Memory B cell (primary cell): ENCODE measurements at places on chromosomes 2 and 18.
A peak's percentile ranks its signal among the peaks of the same experiment; 100 is the strongest.

DNA sequence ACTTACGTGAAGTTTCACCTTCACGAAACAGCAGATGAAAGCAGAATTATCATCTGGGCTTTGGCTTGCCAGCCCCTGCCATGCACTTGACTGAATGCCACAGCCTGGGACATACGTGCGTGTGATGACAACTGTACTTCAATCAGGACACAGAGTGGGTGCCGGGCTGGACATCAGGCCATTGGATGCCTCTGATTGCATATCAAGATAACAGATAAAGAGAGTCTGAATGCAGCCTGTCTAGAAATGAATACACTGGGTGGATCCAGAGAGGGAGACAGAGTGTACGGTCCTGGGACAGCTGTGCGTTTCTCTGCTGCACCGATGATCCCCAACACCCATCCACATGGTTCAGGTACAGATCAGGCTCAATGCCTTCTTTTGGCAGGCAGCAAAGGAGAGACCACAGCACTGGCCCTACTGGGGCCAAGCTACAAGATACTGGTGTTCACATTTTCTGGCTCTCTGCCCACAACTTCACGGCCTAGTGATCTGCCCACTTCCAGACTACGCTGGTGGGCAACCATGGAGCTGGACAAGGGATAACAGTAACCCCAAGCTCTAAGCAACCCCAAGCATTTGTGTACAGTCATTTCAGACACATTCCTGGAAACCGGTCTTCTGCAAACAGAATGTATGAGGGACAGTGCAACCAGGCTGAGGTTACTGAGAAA lies 35.6 kb downstream of the FBLN7 start:
- DNase-seq, result no peak

- no peak for DNase-seq
These were observed 200.2 kb downstream of the RAD51AP2 start for GRCh38 chr2:17318013-17318412.

DNA sequence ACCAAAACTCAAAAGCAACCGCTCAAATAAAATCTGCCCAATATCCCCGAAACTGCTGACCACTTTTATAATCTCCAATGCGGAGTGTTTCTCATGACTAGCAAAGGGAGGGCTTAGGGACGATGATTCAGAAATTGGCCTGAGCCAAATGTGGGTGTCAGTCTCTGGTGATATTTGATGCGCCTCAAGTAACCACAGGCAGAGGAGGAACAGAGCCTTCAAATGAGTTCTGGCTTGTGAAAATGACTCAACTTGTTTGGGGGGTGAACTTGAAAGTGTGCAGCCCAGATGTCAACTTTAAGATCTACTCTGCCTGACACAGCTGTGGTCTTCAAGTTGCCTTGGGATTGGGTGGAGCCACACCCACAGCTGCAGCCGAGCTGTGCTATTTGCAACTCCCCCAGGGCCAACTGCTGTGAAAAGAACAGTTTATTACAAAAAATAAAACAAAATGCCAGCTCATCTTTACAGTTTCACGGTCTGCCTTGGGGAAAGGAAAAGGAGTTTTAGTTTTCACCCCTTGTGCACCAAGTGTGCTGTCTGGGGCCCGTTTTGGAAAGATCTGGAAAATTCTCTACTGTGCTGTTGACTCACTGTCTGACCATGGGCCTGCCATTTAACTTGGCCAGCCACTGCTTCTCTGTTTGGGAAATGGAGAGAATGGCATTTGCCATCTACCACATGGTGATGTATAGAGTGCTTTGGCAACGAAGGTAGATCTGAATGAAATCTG lies 222.1 kb downstream of the MTX2 start:
- DNase-seq, result peak; percentile 12

GRCh38 chr2:105775809-105776559 lies 31.3 kb downstream of the NCK2 start:
- peak; percentile 58 for DNase-seq

DNA sequence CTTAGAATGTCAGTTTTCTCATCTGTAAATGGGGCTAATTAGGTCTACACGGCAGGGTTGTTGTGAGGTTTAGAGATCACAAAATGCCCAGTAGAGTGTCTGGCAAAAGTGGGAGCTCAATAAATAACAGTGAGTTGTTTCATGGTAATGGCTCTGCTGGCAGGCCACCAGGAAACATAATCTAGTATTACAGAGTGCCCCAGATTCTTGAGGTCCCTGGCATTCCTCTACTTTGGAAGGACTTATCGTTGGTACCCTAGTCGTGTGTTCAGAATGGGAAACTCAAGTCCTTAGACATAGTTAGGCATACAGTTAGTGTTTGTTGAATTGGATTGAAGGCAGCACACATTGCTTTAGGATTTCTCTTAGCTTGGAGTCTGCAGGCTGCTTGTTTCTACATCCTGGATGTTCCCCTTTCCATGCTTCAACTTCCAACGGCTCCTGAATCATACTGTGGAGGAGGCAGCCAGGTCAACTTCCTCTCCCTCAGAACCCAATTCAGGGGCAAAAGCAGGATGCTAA lies 161.5 kb upstream of the FOSL2 start:
- DNase-seq, result no peak

DNA sequence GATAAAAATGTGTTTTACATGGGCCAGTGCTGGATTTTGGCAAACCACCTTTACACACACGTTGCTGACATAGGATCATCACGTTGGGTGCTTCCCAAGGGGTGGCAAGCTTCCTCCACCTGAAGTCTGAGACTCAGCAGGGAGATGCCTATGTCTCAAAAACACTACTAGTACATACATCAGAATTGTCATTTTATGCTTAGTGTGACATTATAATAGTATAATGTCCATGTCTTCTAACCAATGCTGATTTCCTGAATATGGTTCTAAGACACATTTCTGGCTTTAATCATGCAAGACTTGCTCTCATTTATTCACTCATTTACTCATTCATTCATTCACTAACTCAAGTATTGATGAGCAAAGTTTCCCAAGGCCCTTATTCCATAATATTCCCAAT lies 322.3 kb downstream of the LNPK start:
- no peak for DNase-seq

DNA sequence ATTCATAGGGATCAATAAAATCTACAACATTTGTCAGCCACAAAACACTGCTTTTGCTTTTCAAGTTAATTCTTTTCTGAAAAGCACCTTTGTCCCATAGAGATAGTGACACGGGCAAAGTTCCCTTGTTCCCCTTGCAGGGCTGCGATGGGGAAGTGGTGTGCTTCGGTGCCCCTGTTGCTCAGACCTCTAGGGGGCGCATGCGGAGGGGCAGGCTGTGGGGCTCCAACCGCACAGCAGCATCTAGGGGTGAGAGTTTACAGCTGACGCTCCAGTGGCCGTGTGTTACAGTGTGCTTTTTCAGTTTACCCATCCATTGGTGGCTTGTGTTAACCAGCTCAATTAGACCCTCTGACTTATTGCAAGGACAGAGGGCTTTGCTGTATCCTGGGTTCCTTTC lies 1432.2 kb upstream of the ACVR2A start:
- no peak for DNase-seq

DNA sequence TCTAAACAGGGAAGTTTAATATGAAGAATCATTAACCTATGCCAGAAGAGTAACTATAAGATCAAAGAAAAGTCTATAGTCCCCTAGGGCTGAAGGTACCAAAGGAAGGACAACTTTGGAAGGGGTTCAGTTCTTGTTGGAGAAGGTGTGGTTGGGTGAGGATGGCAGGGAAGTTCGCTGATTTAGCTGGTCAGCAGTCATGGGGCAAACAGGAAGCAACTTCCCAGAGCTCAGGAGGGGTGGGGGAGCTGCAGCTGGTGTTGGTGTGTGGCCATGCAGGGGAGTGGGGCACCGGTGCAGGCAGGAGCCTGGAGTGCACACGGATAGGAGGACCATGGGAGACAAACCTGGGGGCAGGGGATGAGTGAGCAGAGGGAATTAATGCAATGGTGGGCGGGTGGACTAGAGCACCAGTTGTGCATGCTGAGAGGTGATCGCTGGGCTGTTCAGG lies 34.0 kb downstream of the FHOD3 start:
- DNase-seq, result no peak

DNA sequence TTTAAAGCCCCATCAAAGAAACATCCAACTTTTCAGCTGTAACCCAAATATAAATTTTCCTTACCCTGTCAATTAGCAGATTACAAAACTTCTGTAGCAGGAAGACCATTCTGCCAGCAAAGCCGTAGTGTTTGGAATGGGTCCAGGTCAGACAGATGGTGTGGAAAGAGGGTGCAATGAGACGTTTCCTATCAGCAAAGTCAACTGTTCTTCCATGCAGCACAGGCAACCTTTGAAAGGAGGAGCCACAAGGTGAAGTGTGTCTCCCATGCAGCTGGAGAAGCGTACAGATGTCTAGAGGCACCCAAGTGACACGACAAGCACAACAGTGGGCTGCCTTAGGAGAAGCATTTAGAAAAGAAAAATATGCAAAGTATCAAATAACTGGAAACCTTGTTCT lies 83.7 kb downstream of the SP3 start:
- DNase-seq, result no peak

DNA sequence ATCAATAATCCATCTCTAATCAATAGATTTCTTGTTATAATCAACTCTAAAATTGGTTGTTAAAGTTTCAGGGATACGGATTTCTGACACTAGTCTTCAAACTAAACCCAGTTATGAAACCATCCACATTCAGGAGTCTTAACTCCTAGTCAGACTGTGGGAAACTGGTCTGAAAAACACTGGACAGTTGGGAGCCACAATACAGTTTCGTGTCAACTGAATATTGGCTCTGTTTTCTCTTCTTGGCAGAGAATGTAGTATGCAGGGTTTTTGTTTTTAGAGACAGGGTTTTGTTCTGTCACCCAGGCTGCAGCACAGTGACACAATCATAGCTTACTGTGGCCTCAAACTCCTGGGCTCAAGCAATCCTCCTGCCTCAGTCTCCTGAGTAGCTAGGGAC lies 123.1 kb downstream of the RTTN start:
- no peak for DNase-seq

GRCh38 chr2:30184035-30184434 lies 37.2 kb downstream of the YPEL5 start:
- DNase-seq, result no peak

- DNase-seq, result no peak
These were observed 364.8 kb upstream of the MEIS1 start for GRCh38 chr2:66069937-66070720.

GRCh38 chr2:168433527-168433926 lies 22.5 kb upstream of the CERS6 start:
- no peak for DNase-seq

DNA sequence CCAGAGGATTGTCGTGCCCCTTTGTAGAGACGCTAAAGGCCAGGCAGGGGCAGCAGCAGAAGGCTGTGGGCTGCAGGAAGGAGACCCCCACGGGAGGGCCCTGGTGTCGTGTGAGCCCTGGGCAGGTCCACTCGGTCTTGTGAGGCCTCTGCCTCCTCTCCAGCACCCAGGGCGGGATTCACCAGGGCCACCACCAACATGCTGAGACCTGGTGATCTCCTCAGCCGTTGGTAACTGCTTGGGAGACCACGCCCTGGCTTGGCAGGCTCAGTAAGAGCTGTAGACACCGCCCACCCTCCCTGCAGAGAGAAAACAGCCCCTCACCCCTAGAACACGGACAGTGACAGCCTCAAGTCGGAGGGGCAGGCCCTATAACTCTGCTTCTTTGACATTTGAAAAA lies 21.1 kb downstream of the MBP start:
- no peak for DNase-seq

GRCh38 chr18:4961121-4961909 lies 235.7 kb downstream of the AKAIN1 start:
- no peak for DNase-seq

- DNase-seq, result no peak
These were observed 232.5 kb downstream of the TDRD15 start for GRCh38 chr2:21356086-21356856.

DNA sequence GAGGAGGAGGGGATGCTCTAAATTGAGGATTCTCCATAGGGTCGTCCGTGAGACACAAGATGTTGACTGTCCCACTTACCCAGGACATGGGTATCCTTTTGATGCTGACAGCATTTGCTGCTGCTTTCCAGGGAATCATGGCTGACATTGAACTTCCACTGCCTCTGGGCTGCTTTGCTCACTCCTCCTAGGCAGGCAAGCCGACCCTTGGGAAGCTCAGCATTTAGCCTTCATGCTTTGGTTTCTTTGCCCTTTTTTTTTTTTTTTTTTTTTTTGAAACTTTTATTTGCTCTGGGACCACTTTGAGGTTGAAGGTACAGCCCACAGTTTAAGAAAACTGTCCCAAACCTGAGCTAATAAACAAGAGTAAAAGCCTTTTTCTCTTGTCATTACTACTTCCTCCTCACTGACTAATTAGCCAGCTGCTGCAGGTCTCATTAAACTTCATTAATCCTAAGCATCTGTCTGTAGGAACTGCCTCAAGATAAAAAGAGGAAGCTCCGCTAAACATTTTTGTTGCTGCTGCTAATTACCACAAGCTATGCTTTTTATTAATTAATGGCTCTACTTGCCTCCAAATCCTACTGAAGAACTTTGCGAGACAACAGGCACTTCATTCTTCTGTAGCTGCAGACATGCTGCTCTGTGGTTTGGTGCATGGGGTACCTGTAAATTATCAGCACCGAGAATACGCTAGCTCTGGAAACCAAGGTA lies 125.4 kb downstream of the SPTBN1 start:
- DNase-seq, result peak; percentile 35

GRCh38 chr18:74857901-74858300 lies 260.2 kb downstream of the ZNF407 start:
- no peak for DNase-seq

GRCh38 chr2:173424886-173425285 lies 70.2 kb downstream of the CDCA7 start:
- no peak for DNase-seq

- no peak for DNase-seq
These were observed 232.9 kb downstream of the CDH7 start for GRCh38 chr18:65983750-65984149.

DNA sequence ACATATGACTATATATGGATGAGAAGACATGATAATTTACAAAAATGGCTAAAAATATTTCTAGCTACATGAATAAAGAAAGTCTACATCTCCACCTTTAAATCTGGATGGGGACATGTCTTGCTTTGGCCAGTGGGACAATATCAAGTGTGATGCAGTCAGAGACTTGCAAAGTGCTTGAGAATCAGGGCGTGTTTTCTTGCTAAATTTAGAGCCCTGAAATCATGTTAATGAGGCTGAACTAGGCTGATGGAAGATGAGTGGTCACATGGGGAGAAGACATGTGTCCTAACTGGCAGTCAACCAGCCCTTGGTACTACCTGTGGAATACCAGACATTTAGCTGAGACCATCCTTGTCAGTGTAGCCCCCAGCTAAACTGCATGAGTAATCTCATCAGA lies 278.5 kb upstream of the RGPD4 start:
- no peak for DNase-seq

DNA sequence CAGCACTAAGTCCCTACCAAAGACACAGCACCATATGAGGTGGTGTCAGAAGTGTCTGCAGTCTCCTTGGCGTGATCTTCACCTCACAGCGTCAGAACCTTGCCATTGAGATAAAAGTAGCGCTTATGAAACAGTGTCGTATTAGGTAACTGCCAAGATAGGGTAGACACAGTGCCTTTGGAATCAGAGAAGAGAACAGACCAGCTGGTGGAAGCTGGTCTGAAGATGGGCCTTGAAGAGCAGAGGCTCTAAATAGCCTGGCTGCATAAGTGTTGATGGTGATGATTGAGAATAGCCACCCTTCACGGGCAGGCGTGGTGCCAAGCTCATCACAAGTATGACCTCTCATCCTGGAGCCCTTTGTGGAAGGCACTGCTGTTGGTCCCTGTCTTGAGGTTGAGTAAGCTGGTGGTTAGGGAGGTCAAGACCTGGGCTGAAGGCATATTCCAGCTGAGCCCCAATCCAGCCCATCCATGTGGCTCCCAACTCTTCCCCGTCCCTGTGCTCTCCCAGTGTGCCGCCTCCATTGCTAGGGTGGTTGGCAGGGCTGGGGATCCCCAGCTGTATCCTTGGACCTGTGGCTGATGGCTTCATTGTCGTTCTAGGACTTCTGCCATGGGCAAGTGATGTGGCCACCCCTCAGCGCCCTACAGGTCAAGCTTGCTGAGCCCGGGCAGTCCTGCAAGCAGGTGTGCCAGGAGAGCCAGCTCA lies 187.4 kb downstream of the MGAT5 start:
- no peak for DNase-seq
